SK-N-SH (cell line): ENCODE measurements at places on chromosomes 5 and 9. TPM values are rescaled to one million over a fixed set of nuclear protein-coding genes. Genes with fewer than 3 reads are reported as not detected.

DNA sequence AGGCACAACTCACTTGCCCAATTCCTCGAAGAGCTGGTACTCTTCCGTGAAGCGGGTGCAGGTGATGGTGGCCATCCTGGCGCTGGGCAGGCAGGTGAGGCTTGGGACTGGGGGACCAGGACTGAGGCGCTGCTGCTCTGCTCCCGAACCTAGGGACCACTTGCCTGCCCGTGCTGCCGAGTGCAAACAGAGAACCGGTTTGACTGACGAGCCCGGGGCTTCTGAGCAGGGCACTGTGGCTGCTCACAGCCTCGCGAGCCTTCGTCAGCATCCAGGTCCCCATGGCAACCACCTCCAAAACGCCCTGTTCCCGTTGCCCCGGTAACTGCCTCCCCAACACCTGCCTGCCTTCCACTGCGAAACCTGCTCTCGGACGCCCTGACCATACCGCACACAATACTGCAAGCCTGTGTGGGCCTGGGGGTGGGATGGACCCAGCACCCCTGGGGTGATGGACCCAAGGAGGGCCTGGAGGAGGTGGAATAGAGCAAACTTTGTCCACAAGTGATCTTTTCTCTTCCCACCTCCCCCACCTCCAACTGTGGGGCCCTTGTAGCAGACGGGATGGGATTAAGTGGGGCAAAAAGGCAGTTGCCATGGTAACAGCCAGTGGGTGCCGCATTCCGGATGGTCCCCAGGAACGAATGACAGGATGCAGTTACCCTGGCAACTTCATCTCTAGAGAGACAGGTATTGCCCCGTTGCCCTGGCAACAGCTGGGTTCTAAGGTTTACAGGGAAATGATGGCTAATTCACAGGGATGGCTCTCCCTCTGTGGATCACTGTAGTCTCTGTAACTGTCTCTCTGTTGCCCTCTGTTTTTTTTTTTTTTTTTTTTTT is at the start of gene CAMK2A:
CAMK2A (minus strand) TSS at position 223 of the 840 bp plus-strand sequence; CDS start at position 75, 148 bp downstream.
- peaks cover 26% of the 10 kb centered on the region; the same call in 1 of the 2 replicates for H3K4me1 ChIP-seq
- no peak within 1 kb of the TSS for H3K4me3 ChIP-seq
- H3K27me3 ChIP-seq = no peaks in the 10 kb centered on the region
- no peaks in the 10 kb centered on the region for H3K36me3 ChIP-seq
- peak; percentile 56 for DNase-seq
- no peak within 1 kb of the TSS for H3K27ac ChIP-seq

DNA sequence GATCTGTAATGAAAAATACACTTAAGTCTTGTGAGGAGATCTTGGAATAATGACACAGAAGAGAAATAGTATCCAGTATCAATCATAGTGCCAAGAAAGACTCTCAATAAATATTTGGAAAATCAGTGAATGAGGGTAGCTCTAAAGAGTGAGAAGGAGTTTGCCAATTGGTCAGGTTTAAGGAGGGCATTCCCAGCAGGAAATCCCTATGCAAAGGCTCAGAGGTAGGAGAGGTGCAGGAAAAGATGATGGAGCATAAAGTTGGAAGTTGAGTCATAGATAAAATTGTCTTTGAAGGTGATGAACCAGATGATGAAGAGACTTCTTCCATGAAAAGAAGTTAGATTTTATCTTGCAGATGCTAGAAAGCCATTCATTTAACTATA is 27.8 kb downstream of the TNPO1 start:
- H3K27ac ChIP-seq = no peak overlapping the region
- no peaks in the 10 kb centered on the region for H3K27me3 ChIP-seq
- H3K36me3 ChIP-seq = peaks cover 1% of the 10 kb centered on the region
- no peak for DNase-seq
- no peak overlapping the region for H3K4me3 ChIP-seq

DNA sequence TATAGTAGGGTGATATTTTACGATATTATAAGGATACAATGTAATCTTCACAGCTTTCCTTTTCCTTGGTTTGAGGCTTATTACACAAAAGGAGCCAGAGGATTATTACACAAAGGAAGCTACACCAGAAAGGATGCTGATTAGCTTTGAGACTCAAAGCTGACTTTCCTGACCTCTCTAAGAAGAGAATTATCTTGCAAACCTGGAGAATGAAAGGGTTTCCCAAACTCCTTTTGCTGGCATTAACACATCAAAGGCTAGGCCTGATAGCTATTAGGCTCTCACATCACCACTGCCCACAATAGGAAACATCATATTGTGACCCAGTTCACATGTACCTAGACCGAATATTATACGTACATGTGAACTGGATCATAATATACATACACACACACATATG is 34.2 kb upstream of the CHD1 start:
- H3K27ac ChIP-seq = no peak overlapping the region
- no peak overlapping the region for H3K4me3 ChIP-seq
- no peaks in the 10 kb centered on the region for H3K36me3 ChIP-seq
- no peaks in the 10 kb centered on the region for H3K27me3 ChIP-seq

- no peak overlapping the region for H3K27ac ChIP-seq
- H3K4me3 ChIP-seq = no peak overlapping the region
- no peak for DNase-seq
- H3K27me3 ChIP-seq = no peaks in the 10 kb centered on the region
These were observed 282.7 kb downstream of the ENC1 start for GRCh38 chr5:74357827-74358226.

DNA sequence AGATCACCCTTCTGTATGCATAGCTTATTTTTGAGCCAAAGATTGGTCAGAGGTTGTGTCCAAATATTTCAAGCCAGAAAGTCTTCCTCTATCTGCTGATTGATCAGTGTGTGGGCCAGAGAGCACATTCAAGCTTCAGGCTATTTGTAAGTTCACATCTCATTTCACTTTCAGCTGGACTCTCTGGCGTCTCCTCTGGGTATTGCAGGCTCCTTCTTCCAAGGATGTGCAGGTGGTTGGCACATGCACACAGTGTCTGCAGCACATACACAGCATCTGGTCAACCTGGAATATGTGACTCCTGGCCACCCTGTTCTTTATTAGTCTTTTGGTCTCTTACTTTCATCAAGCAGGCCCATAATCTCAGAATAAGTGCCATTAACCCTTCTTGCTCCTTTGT is 516.1 kb downstream of the ANXA1 start:
- no peaks in the 10 kb centered on the region for H3K4me1 ChIP-seq
- peak; percentile 14 for DNase-seq
- no peak overlapping the region for H3K27ac ChIP-seq
- H3K4me3 ChIP-seq = no peak overlapping the region

DNA sequence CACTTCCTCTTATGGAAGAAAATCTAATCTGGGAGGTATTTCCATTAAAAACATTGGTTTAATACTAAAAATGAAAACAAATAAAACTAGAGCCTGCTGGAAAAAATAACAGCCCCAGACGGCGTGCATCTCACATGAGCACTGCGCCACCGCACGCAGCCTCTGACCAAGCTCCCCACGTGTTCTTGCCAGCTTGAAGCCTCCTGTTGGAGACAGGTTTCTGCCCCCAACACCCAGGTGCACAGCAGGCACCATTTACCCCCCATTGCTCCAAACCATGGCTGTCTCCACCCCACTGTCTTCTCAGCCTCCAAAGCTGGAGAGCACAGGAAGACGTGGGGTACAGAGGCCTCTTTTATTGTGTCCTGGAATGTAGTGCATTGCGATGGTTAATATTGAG is 10.7 kb upstream of the COL5A1 start:
- H3K36me3 ChIP-seq = no peaks in the 10 kb centered on the region
- peaks cover 14% of the 10 kb centered on the region; the same call in 1 of the 2 replicates for H3K4me1 ChIP-seq
- H3K27me3 ChIP-seq = no peaks in the 10 kb centered on the region
- no peak for DNase-seq

GRCh38 chr5:9284272-9284671 is 261.6 kb downstream of the SEMA5A start:
- no peak overlapping the region; the same call in 1 of the 2 replicates for H3K4me3 ChIP-seq
- H3K27ac ChIP-seq = peak overlapping the region; percentile 62
- peak; percentile 7 for DNase-seq
- H3K4me1 ChIP-seq = peaks cover 8% of the 10 kb centered on the region

DNA sequence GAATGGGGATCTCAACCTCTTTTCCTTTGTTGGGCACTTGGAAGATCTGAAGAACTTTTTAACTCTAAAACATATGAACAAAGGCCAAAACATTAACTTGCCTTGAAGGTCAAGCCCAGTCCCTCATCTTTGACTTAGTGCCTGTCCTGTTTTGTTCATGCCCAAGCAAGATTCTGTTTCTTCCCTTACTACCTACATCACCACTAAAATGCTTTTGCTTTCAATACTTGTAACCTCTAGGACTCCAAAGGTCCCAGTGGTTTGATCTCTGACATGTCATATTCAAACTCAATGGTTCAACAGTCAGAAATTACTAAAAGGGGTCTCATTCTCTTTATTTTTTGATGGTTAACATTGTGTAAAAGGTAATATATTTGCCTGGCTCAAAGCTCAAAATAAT is 24.0 kb downstream of the GLRX start:
- DNase-seq = no peak
- H3K27me3 ChIP-seq = no peaks in the 10 kb centered on the region
- H3K4me1 ChIP-seq = 0 out of 2 replicates have a peak, but pooled peaks cover 7% of the 10 kb centered on the region
- no peak overlapping the region for H3K27ac ChIP-seq
- peaks cover 11% of the 10 kb centered on the region for H3K36me3 ChIP-seq

DNA sequence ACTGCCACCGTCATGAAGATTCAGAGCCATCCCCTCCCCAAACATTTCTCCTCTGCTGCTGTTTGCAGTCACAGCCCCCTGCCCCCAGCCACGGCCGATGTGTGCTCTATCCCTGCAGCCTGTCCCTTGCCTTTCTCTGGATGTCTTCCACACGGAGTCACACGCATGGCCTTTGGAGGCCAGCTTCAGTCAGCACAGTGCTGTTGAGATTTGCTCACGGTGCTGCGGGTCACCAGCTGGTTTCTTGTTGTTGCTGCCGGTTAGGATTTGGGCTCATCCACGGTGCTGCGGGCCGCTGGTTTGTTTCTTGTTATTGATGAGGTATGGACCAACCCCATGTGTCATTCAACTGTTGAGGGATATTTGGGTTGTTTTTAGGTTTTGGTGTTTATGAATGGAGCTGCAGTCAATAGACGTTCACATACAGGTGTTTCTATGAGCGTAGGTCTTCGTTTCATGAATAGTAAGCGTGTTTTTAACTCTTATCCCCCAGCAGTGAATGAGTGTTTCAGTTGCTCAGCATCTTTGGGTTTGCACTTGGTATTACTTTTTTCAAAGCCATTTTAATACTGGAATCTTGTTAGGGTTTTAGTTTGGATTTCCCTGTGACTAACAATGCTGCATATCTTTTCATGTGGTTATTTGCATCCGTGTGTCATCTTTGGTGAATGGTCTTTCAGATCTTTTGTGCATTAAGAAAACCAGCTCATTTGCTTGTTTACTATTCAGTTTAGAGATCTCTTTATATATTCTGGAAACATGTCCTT is 57.6 kb downstream of the AHRR start:
- no peaks in the 10 kb centered on the region for H3K4me1 ChIP-seq
- H3K4me3 ChIP-seq = no peak overlapping the region
- no peak overlapping the region for H3K27ac ChIP-seq
- peaks cover 7% of the 10 kb centered on the region; the same call in 1 of the 2 replicates for H3K27me3 ChIP-seq
- peak; percentile 1 for DNase-seq
- H3K36me3 ChIP-seq = no peaks in the 10 kb centered on the region

DNA sequence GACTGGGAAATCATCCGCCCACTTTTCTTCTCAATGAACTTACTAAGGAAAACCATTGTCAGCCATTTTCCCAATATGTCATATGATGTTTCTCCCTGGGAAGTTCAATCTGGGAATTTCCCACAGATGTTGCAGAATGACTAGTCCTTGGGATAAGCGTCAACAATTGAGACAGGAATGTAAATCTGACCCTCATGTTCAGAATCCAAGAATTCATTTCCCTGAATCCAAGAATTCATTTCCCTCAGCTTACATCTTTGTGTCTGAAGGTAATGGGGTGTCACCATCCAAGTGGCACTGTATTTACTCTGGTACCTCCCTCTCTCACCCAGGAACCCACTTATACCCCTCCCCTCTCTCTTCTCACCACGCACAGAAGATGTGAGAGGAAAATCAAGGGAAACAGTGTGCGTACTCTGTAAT is 7.4 kb downstream of the KLF9 start:
- H3K4me3 ChIP-seq = no peak overlapping the region
- no peaks in the 10 kb centered on the region for H3K36me3 ChIP-seq
- no peak for DNase-seq
- peaks cover 37% of the 10 kb centered on the region; the same call in 1 of the 2 replicates for H3K4me1 ChIP-seq

DNA sequence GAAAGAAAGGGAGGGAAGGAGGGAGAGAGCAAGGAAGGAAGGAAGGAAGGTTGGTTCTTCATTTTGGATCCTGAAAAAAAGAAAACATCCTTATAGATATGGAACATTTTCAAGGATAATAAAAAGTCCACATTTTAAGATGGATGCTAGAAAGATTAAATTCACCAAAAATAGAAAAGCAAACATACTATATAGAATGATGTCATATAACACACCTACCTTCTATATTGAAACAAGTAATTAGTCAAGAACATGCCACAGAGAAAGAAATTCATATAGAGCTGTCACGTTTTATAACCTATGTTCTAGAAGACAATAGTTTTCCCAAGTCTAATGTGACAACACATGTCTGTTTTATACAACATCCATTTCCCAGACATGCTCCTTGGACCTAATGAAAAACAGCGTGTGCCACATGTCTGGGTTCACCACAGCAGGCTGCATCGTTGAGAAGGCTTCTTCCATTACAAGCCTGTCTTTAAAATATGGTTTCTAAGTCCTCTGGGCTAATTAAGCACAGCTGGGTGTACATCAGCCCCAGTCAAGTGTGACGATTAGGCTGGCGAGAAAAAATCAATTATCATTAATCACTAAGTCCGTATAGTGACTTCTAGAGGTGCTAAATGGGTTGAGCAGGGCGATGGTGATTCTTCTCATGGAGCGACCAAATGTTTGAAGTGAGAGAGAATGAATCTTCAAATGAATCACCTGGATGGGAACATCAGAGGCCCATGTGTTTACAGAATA is 301.8 kb downstream of the TLE1 start:
- H3K36me3 ChIP-seq = no peaks in the 10 kb centered on the region
- H3K27me3 ChIP-seq = no peaks in the 10 kb centered on the region
- no peak overlapping the region for H3K4me3 ChIP-seq

DNA sequence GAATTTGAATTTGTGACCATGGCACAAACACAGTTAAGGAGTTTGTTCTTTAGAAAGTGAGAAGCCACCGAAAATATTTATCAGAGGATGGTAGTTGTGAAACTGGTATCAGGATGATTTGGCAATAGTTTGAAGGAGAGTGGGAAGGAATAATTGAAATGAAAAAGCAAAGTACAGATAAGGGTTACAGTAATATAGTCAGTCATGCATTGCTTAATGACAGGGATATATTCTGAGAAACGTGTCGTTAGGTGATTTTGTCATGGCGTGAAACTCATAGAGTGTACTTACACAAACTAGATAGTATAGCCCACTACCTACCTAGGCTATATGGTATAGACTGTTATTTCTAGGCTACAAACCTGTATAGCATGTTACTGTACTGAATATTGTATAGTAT is 84.2 kb downstream of the GPBP1 start:
- no peaks in the 10 kb centered on the region for H3K4me1 ChIP-seq
- H3K27me3 ChIP-seq = no peaks in the 10 kb centered on the region
- no peak overlapping the region for H3K4me3 ChIP-seq
- H3K27ac ChIP-seq = no peak overlapping the region

GRCh38 chr5:151036556-151036955 is 16.2 kb downstream of the GPX3 start:
- peaks cover 26% of the 10 kb centered on the region for H3K4me1 ChIP-seq
- H3K27ac ChIP-seq = no peak overlapping the region
- H3K27me3 ChIP-seq = no peaks in the 10 kb centered on the region
- no peak for DNase-seq
- no peak overlapping the region for H3K4me3 ChIP-seq

Gene ZFAND5
- 53.1 and 58.8 TPM in 2 replicates for polyA plus RNA-seq
